Activated CD4-positive, alpha-beta T cell treated with anti-CD3 and anti-CD28 coated beads, Interleukin-2, amount 50 U/mL, for 16 hours (primary cell): ENCODE measurements at places on chromosomes 3 and 15.

DNA sequence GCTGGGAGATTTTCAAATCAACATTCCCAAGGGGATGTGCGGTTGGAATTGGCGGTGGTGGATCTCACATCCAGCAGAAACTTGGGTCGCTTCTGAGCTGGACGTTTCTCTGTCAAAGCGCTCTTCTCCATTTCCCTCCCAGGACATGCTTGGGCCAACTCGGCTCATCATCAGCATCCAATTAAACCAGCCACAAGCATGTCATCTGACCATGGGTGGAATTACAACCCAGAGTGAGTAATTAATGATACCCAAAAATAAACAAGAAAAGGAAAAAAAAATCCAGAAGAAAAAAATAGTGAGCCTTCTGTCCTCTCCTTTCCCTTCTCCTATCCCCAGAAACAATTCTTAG is 111.2 kb downstream of the XXYLT1 start:
- DNase-seq, result no peak

DNA sequence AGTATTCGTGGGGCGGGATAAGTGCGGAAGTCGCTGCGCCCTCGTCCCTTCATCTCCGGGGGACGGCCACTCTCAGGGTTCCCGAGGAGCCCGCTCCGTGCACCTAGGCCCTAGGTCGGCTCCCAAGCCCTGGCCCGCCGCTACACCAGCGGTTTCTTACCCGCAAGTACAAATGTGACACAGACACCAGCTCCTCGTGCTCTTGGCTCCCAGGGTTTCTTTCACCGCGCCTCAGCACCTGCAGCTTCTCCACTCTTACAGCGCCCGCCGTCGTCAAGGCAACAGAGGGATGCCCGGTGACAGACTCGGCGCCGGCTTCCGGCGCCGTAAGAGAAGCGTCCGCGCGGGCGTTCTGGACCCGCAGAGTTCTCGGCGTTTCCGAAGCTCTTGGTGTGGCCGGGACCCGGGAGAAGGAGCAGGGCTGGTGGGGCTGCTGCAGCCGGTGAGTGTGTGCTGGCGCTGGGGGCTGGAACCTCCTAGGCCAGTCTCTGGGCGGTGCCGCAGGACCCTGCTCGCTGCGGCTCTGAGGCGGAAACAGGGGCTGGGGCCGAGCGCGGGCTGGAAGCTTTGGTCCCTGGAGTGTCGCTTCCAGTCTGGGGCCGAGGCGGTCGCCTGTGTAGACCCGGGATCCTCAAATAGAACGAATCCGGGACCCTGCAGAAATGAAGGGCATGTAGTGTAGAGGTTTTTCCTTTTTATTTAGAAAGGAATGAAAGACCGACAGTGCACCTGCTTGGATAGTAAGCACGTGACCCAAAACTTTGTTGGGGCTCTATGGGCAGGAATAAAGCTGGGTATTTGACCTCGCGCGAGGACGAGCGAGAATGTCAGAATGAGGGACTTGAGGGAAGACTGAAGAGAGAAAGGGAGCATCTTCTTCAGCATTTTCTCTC is 155.4 kb upstream of the GOLGA6L4 start:
- peak; percentile 62 for DNase-seq

DNA sequence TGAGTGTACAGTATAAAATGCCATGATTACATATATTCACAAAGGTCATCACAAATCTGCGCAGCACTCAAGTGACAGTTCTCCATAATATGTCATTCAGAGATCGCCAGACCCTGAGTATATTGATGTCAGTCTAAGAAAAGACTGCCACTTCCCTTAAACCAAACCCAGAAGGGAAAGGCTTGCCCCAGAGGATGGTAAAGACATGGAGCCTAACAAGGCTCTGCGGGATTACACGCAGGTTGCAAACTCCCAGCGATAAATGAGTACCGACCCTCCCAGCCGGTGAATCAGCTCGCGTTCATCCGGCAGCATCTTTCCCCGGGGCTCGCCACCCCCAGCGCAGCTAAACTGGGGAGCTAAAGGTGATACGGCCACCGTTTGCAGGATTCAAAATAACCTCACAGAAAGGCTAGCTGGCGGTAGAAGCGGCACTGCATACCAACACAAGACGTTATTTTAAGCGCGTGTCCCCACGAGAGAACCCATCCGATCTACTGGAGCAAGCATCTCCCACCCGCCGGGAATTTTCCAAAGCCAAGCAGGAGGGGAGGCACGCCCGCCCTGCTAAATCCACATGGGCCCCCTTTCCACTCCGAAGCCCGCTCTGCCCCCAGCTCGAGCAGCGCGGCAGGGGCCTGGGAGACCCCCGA is 643 bp downstream of the MYO5A start:
- peak; percentile 37 for DNase-seq

DNA sequence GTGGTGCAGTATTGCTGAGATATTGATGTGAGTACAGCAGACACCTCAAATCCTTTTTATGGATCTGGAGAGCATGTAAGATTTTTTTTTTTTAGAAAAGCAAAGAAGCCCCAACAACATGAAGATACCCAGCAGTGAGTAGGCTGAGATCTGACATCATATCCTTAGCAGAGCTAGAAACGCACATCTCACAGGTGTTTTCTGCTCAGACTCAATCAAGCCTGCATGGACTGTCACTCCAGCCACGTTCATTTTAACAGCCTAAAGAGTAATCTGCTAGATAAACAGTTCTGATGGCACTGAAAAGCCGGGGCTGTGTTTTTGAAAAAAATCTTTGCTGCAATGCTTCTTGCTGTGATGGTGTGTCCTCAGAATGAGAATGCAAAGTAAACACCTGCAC is 544.2 kb downstream of the FGF12 start:
- DNase-seq, result no peak

DNA sequence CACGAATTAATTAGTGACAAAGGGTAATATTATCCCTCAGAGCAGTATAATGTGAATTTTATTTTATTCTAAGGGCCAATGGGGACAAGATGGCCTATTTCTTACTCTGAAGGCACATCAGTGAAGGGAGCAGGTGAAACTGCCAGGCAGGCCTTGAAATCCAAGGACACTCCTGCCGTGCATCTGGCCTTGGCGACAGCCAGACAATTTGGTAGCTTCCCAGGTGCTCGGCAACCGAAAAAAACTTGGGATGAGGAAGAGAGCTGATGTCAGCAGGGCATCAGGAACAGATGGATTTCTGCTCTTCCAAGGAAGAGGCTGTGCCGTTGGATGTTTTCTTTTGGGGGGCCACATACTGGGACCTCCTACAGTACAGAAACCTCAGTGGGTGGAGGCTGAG is 83.2 kb upstream of the ADAMTSL3 start:
- DNase-seq, result no peak
